SIG-M5 (cell line): ENCODE measurements at places on chromosomes 5 and 9.
A peak's percentile ranks its signal among the peaks of the same experiment; 100 is the strongest.

DNA sequence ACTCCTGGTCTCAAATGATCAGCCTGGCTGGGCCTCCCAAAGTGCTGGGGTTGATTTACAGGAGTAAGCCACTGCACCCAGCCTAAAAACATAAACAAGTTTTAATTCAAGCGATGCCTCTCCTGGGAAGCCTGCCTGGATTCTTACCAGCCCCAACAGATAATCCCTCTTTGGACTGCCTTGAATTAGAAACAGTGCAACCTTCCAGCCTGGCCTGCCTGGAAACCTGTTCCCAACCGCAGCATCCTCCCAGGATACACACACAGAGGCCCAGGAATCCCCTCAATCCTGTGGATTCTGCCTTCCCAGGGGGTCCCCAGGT lies 19.2 kb downstream of the PTGES start:
- no peak for DNase-seq

DNA sequence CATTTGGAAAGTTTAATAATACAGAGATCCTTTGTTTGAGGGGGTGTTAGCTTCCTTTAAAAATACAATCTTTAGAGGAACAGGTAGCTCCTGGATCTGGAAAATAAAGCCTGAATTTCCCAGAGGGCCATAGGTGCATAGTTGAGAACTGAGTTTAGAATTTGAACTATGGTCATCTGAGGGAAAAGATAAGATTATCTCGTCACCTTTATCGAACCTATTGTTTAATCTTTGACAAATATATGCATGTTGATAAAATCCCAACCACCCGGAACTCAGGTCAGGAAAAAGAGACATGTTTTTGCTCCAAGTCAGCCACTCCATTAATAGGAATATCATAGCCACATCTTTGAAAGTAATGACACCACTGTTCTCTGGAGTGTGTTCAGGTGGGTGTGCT lies 91.7 kb upstream of the FAM169A start:
- no peak for DNase-seq

GRCh38 chr5:8695902-8696845 lies 827.2 kb downstream of the MTRR start:
- DNase-seq, result no peak

GRCh38 chr5:146341854-146342253 lies 3.2 kb downstream of the POU4F3 start:
- DNase-seq, result no peak

- no peak for DNase-seq
These were observed 56.8 kb upstream of the ZFR start for GRCh38 chr5:32501071-32502002.

DNA sequence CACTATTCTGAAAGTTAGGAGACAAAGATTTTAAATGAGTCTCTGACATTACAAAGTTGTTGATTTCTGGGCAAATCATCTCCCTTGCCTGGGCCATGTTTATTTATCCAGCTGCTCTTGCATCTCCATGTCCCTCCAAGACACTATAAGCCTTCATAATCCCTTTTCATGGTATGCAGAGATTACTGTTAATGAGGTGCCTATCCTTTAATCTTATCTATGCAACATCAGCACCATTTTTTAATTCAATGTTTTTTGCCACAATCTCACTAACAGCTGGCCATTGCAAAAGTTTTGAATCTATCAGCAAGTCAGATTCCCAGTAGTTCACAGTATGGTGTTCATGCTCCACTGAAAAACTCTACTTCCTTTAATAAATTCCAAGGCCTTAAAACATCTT lies 108.5 kb upstream of the PTPRD start:
- DNase-seq, result no peak

- DNase-seq, result peak; percentile 64
These were observed 28.0 kb upstream of the ADAM19 start for GRCh38 chr5:157603333-157604190.

- no peak for DNase-seq
These were observed 175.6 kb downstream of the GLIS3 start for GRCh38 chr9:4124266-4124665.

DNA sequence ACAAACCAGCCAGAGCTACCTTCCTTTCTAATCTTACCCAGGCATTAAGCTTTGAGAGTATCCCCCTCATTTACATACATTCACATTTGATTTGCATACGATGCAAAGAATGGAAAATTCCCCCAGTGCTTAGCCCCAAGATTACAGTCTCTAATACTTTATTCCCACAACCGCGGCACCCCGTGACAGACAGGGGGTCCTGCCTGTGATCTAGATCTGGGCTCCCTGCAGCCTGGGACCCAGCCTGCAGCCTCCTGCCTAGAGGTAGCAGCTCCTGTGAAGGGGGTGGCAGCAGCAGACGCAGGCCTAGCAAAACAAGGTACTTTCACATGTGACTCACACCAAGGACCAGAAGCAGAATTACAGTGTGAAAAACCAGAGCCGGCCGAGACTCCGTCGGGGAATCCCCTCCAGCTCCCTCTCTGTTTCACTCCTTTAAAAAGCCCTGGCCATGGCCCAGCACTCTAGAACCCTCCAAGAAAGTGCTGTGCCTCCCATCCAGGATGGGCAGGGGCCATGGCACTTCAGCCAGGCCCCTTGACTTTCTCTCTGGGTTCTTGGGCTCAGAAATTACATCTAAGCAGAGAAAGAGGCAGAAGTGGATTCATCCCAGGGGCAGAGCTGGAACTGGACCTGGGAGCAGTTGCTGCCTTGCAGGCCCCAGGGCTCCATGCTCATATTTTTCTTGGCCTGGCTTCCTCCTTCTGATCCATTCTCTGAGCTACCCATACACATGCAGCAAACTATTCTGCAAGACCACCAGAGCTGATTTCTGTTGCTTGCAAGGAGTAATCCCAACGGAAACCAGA lies 14.0 kb upstream of the TCF7 start:
- no peak for DNase-seq

DNA sequence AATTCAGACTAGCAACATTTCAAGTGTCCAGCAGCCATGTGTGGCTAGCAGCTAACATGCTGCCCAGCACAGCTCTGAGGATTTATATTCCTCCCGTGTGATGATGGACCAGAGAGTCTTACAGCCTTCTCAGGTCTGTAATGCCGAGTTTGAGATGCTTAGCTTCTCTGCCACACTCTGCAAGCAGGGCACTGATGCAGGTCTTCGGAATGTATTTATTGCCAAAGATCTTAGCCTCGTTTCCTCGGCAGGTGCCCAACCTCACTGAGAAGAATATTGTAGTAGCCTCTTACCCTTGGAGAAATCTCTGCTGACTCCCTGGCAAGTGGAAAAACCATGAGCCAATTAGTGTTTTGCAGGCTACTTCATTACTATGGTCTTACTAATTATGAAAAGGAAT lies 3.7 kb upstream of the RAI14 start:
- no peak for DNase-seq

GRCh38 chr9:12695474-12695873 lies 2.3 kb downstream of the TYRP1 start:
- no peak for DNase-seq

DNA sequence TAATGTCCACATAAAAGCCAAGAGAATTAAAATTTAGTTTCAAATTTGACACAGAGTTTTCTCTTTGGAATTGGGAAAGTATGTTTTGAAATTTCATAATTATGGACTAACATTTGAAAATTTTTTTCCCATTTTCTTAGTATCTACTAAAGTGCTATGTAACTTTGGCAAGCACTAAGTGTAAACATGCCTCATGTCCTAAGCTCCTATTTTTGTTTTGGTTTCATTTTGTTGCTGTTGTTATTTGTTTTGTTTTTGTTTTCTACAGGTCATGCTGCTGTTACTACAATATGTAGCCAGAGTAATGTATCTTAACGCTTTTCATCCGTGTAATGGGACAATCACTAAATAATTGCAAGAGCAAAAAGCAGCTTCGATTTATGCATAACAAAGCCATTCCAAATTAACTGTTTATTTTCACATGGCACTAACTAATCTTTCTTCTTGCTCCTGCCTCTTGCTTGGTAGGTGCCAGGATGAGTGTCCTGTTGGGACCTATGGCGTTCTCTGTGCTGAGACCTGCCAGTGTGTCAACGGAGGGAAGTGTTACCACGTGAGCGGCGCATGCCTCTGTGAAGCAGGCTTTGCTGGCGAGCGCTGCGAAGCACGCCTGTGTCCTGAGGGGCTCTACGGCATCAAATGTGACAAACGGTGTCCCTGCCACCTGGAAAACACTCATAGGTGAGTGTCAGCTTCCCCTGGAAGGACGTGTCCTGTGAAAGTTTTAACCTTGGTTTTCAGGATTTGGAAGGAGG lies 107.3 kb upstream of the PRRC1 start:
- DNase-seq, result no peak

DNA sequence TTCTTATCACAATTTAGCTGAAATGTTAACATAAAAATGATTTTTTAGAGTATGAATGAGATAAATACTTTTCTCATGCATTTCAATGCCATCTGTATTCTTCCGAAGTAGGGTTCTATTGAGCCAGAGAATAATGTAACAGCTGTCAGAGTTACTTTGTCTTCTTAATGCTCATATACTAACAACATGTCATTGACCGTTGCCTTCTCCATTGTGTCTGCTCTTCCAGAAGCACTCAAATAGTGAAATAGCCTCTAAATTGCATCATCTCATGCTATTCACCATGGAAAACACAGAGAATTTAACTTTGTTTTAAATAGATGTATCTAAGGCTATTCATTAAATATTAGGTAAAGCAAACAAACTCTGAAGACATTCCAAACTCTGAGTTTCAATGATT lies 1875.9 kb upstream of the CDH9 start:
- DNase-seq, result no peak

GRCh38 chr9:91946196-91946595 lies 3.8 kb downstream of the ROR2 start:
- DNase-seq, result no peak

GRCh38 chr5:168697034-168697720 lies 118.0 kb upstream of the PANK3 start:
- DNase-seq, result no peak

DNA sequence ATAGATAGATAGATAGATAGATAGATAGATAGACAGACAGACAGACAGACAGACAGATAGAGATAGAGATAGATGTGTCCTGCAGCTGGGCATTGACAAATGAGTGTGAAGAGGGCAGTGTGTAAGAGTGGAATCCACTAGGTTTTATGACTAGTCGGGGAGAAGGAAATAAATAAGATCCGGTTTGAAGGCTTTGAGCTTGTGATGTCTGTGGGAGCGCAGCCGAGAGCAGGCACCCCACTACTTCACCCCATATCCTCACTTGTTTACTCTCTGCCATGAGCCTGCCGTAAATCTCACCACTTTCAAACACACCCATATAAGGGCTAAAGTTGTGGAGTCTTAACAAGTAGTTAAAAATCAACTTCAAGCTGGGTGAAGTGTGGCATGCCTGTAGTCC lies 1.4 kb upstream of the SUSD1 start:
- no peak for DNase-seq

DNA sequence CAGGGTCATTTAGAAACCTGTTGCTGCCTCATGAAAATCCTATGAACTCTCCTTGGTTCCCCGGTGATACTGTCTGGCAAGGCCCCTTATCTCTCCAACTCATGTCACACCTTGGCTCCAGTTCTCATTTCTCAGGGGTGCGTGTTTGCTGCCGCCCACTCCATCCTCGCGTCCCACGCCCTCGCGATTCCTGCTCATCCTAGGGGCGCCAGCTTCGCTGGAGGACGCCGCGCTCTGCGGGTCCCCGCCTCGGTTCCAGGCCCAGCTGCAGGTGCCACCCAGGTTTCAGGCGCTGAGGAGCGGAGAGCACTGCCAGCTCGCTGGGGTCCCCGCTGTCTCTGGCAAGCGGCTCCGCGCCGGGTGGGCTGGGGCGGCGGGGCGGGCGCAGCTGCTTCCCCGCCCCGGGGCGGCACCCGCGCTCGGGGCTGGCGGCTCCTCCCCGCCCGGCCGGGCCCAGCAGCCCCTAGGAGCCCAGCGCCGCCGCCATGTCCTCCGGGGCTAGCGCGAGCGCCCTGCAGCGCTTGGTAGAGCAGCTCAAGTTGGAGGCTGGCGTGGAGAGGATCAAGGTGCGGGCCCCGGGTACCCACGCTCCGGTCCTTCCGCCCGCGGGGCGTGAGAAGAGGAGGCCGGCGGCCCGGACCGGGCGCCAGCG lies at the start of gene GNG10:
TSS of gene GNG10 (plus strand) at position 456 of the 652 bp plus-strand sequence. CDS start at position 486, 30 bp downstream.
- no peak for DNase-seq

GRCh38 chr9:34370970-34371880 lies 5.5 kb downstream of the MYORG start:
- DNase-seq, result no peak

DNA sequence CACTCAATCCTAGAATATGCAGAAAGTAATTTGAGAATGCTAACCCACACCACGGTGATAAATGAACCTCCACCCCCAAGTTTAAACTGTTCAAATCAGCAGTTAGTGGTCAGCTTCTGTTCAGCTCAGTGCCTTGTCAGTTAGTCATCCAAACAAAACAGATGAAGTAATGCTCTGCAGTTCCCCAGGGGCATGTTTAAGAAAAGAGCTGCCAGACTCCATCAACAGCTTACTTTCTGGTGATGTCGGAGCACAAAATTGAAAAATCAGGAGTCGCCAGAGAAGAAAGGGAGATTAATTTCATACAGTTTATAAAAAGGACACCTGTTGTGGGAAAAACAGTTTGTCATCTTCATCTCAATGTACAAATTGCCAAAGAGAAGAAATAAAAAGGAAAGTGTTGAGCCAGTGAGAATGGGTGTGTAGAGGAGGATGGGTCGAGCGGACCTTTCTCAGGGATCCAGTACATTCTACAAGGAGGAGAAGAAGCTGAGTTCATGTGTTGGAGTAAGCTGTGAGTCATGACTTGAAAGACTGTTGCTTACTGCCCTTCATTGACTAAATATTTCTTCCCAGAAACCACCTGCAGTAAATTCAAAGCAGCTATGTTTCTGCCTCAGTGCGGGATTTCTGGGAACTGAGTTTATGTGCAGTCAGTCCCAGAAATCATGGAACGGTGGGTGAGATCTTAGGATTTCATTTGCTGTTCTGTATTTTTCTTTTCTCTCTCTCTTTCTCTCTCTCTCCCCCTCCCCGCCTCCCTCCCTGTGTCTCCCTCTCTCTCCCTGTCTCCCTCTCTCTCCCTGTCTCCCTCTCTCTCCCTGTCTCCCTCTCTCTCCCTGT lies 13.7 kb downstream of the TRIO start:
- no peak for DNase-seq

DNA sequence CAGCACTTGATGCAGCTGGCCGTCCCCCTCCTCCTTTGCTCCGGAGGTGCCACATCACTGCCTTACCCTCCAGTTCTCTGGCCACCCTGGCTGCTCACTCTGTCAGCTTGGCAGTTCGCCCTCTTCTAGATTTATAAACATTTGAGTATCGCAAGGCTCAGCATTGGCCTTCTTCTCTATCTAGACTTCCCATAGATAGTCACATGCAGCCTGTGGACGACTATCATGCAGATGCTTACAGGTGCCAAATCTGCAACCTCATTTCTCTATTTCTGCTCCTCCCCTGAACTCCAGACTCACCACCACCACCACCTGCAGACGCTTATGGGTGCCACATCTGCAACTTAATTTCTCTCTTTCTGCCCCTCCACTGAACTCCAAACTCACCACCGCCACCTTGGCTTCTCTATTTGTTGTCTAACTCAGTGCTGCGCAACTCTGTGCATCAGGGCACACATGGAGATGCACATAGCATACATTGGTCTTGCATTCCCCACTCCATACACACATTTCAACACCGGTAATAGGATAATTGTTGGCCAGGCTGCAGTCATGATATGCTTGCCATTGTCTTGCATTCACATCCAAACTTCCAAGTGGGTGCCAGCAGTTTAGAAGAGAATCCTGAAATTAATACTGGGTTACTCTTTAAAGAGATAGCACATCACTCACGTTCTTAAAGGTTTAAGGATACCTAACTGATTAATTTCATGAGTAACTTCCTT lies 1.9 kb upstream of the DAP start:
- DNase-seq, result no peak
